Activated CD4-positive, alpha-beta T cell treated with anti-CD3 and anti-CD28 coated beads, Interleukin-2, amount 10 ng/mL, durations not matched to agents 24 days and 14 days (primary cell): ENCODE measurements at places on chromosomes 2 and 18.

DNA sequence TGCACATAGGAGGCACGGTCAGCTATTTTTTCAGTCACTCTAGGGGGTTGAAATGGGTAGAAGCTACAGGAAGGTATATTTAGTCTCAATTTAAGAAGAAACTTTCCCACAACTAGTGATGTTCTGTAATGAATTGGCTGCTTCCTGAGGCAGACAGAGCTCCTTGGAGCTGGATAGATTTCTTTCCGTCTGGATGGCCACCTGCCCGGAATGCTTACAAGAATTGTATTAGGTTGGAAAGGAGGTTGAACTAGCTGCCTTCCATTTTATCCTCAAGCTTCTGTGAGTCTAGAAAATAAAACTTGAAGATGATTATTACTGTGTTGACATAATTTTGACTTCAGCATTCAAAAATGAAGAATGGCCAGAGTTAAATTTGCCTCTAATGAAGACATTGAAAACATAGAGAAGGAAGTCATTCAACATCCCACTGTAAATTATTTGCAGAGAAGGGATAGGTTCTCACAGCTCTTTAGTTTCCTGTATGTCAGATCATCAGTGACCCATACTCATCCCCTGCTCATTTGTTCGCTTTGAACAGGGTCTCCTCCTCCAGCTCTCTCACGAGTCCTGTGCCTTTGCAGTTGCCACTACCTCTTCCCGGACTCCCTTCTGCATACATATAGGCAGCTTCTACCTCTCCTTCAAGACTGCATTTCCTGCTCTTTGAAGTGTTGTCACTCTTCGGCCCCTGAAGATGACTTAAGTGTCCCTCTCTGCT lies 88.8 kb downstream of the CRIM1 start:
- no peak for DNase-seq

GRCh38 chr2:78532762-78533379 lies 492.6 kb upstream of the REG3G start:
- no peak for DNase-seq

DNA sequence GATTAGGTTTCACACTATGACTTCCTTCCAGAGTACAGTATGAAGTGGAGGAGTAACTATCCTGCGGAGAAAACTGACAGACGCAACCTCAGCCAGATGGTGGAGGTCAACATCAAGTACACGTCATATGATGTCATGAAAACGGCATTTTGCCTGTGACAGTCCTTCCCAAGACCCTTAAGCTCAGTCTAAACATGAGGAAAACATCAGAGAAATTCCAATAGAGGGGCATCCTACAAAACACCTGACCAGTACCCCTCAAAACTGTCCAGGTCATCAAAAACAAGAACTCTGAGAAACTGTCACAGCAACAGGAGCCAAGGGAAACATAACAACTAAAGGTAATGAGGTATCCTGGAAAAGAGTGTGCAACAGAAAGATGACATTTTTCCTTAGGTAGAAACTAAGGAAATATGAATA lies 1.7 kb downstream of the RNU4ATAC start:
- no peak for DNase-seq

DNA sequence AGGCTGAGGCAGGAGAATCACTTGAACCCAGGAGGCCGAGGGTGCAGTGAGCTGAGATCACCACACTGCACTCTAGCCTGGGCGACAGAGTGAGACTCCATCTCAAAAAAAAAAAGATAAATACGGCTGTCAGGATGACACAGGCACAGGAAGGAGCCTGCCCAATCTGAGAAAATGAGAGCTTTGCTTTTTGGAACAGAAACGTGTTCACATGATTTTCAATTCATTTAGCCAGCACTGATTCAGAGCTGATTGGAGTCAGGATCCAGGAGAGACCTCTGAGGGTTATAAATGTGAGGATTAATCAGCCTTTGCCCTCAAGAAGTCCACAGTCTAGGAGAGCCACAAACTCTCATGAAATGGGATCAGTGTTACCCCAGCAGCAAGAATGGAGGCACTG lies 6.9 kb upstream of the SMAD7 start:
- DNase-seq, result no peak

- no peak for DNase-seq
Observed at GRCh38 chr2:157835006-157835405, 41.1 kb downstream of the ACVR1 start.

GRCh38 chr2:128600581-128601297 lies 282.1 kb upstream of the HS6ST1 start:
- no peak for DNase-seq

DNA sequence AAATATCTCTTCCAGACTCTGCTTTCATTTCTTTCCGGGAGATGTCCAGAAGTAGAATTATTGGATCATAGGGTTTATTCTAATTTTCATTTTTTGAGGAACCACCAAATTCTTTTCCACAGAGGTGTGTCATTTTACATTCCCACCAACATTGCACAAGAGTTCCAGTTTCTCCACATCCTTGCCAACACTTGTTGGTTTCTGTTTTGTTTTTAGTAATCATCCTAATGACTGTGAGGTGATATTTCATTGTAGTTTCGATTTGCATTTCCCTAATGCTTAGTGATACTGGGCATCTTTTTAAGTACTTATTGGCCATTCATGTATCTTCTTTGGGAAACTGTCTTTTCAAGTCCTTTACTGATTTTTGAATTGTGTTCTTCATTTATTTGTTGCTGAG lies 513.1 kb downstream of the PARD3B start:
- DNase-seq, result no peak

- no peak for DNase-seq
Observed at GRCh38 chr18:50875966-50876536, 2.9 kb upstream of the ME2 start.

- no peak for DNase-seq
Observed at GRCh38 chr2:42029639-42030199, 18.1 kb upstream of the PKDCC start.

- no peak for DNase-seq
Observed at GRCh38 chr2:141021109-141021508, 1109.7 kb downstream of the LRP1B start.

DNA sequence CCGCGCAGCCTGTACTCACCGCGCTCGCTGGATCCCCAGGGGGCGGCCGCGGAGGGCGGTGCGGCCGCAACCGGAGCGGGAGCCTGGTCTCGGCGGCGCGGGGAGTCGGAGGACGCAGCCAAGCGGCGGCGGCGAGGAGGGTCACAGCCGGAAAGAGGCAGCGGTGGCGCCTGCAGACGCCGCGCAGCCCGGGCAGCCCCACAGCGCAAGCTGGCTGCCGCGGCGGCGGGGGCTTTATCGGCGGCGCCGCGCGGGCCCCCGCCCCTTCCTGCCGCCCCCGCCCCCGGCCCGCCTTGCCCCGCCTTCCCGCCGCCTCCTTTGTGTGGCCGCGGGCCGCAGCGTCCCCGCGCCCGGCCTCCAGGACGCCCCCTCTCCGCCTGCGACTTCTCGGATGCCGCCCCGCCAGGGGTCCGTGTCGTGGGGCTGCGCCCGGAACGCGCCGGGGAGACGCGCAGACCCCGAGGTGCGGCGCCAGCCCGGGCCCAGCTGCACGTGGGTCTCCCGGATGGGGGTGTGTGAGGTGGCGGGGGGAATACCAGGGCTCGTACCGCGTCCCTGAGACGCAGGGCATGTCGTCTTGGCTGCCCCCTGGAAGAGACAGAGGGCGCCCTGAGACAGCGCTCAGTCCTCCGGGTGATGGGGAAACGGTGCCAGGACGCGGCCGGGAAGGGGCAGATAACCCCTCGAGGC lies at the start of gene SERPINE2:
SERPINE2 (minus strand) TSS at position 207 of the 690 bp plus-strand sequence. CDS start 37,386 bp downstream, outside the sequence.
- peak; percentile 87 for DNase-seq

GRCh38 chr2:239712755-239713154 lies 311.9 kb upstream of the HDAC4 start:
- no peak for DNase-seq
